RWPE1 (cell line): ENCODE measurements at places on chromosomes 4 and X.

- DNase-seq = no peak
These were observed 33.3 kb upstream of the H2AZ1 start for GRCh38 chr4:99983289-99983943.

DNA sequence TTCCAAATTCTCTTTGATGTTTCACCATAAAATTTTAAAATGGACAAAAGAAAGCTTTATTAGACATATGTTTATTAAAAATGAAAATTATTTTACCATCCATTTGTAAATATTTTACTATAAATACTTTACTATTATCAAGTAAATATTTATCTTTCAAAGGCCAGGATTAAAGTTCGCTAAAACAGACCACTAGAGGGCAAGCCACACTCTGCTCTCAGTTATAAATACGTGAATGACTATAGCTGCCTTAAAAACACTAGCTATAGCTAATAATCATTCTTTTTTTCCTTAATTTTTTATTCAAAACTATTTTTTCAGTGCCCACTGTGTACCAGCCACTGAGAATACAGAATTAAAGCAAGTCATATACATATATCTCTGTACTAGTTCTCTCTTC is 38.6 kb downstream of the UNC5C start:
- peak; percentile 10 for DNase-seq

- DNase-seq = no peak
These were observed 403.6 kb upstream of the ANXA10 start for GRCh38 chr4:167688660-167689142.

DNA sequence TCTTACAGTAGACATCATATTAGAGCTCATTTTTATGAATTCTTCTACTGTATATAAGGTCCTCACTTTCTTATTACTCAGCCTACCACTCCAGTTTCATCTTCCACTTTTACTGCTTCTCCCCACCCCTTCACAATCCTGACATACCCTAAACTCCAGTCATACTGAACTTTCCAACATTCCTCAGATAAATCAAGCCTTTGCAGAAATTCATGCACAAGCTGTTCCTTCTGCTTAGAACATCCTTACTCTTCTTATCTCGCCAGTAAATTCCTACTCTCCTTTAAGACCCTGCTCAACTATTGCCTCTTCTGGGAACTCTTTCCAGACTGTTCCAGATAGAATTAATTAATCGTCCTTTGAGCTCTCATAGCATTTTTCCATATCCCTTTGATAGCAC is 24.8 kb downstream of the RTL9 start:
- DNase-seq = no peak

GRCh38 chr4:13143222-13144070 is 340.7 kb downstream of the RAB28 start:
- no peak for DNase-seq

GRCh38 chrX:131987252-131987651 is 35.9 kb upstream of the STK26 start:
- DNase-seq = no peak

DNA sequence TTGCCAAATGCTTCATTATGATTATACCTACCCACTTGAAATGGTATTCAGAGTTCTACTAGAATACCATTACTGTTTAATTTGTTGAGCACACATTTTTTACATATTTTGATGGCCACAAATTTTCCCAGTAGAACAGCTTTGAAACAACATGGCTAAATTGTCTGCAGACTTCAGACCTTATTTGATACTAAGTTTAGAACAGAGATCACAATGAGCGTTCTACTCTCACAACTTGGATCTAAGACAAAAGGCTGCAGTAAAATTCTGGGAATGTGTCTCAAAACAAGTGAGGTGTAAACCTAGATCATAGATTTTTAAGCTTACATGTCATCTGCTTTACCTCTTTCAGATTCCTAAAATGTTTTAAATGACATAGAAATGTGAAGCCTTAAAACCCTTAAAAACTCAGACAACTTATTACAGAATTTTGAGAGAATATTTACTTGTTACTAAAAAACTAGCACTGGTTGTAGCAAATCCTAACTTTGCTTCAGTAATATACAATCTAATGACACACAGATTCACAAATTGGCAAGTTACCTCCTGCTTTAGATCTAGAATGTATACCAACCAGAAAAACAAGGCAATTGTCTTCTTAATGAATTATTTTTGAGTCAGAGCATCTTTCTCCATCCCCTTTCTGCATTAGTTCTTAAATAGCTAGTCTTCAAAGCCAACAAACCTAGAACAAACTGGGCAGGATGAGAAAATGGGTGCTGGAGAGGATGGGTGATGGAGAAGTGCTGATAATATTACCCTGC is 243.3 kb downstream of the SLC7A11 start:
- no peak for DNase-seq

- peak; percentile 54 for DNase-seq
These were observed 629.1 kb upstream of the ATOH1 start for GRCh38 chr4:93199492-93199891.

- no peak for DNase-seq
These were observed 14.6 kb downstream of the SMIM31 start for GRCh38 chr4:164768516-164768915.

- no peak for DNase-seq
These were observed 292.2 kb downstream of the NLGN4X start for GRCh38 chrX:5936438-5936837.

- DNase-seq = peak; percentile 43
These were observed 75.1 kb downstream of the MXRA5 start for GRCh38 chrX:3271183-3271833.

DNA sequence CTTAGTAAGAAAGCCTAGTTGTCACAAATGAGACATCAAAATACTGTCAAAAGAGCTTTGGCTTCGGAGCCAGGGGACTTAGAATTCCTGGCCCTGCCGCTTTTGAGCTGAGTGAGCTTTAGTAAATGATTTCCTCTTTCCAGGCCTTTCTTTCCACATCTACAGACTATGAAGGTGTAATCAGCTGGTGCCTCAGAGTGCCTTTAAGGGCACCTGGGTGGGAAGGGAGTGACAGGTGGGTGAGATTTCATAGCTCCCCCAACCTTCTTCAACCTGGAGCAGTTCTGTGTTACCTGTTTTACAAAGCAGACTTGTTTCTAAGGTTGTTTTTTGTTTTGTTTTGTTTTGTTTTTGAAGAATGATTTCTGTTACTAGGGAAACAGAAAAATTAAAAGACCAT is 154.7 kb upstream of the BOD1L1 start:
- no peak for DNase-seq

- DNase-seq = no peak
These were observed 98.2 kb downstream of the KLHL8 start for GRCh38 chr4:87122252-87122651.

GRCh38 chr4:37675587-37676290 is 10.4 kb downstream of the RELL1 start:
- no peak for DNase-seq

GRCh38 chrX:357035-357692 is 29.5 kb downstream of the PPP2R3B start:
- no peak for DNase-seq

DNA sequence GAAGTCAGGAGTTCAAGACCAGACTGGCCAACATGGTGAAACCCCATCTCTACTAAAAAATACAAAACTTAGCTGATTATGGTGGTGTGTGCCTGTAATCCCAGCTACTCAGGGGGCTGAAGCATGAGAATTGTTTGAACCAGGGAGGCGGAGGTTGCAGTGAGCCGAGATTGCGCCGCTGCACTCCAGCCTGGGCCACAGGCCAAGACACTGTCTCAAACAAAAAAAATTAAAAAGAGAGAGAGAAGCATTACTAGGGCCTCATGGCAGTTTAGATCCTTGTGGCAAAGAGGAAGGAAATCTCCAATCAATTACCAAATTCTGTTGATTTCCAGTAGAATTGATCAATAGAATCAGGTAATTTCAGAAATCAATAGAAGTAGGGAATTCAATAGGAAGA is 16.8 kb upstream of the SLC34A2 start:
- no peak for DNase-seq

- no peak for DNase-seq
These were observed 10.6 kb downstream of the ING2 start for GRCh38 chr4:183515411-183515810.

DNA sequence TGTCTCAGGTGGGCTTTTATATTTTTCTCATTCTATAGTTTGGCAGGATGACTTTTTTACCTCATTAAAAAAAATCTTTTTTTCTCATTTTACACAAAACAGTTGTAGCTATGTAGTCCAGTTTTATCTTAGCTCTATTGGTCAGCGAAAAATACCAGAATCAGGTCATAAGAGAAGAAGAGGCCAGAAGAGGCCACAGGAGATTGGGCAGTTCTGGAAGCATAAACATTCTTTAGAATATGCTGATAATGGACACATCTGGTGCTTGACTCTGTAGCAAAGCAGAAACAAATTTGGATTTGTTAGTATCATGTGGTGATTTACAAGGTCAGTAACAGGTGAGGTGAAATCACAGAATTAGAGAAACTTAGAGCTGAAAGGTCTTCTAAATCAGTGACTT is 66.6 kb upstream of the ARHGAP24 start:
- DNase-seq = no peak

DNA sequence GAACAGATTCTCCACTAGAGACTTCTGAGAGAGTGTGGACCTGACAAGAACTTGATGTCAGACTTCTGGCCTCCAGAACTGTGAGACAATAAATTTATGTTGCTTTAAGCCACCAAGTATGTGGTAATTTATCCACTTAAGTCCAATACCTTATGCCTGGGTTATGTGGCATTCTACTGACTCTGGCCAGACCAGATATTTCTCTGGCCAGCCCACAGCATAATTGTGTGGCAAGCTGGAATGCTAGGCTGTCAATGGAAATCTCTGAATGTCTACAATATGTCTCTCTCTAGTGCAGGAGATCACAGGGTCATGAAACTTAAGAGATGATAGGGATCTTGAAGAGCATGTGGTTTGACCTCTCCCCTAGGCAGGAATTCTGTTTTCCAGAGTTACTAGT is 251.0 kb downstream of the ZNF674 start:
- DNase-seq = no peak
